Esophagus squamous epithelium (tissue), 5 donors: ENCODE measurements at places on chromosomes 11 and 22.

- no peak for DNase-seq
These were observed 73.2 kb downstream of the C22orf31 start for GRCh38 chr22:28988457-28988856.

DNA sequence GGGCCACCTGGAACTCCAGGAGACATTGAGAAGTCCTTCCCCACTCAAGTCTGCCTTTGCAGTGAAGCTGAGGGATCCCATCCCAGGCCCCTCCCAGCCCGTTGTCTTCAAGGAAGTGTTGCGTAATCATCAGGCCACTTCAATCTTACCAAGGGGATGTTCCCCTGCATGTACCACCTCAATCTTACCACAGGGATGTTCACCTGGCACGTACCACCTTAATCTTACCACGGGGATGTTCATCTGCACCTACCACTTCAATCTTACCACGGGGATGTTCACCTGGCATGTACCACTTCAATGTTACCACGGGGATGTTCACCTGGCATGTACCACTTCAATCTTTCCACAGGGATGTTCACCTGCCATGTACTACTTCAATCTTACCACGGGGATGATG lies 108.0 kb upstream of the SYN3 start:
- DNase-seq, result no peak

DNA sequence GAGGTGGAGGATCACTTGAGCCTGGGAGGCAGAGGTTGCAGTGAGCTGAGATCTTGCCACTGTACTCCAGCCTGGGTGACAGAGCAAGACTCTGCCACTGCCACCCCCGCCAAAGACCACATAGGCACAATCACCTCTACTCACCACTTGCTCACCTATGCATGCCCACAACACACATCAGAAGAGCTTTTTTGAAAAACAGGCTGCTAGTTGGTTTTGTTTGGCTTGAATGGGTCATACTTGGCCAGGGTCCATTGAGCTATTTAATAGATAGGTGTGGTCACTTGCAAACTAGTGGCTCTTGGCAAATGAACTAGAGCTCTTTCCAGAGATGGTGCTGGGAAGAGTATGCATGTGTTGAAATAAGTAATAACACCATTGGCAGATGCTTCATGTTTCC lies 80.1 kb downstream of the EMSY start:
- no peak for DNase-seq

- no peak for DNase-seq
These were observed 120.1 kb downstream of the PARVA start for GRCh38 chr11:12497431-12497830.
